ENCODE measurements at places on chromosomes 7 and 10.

DNA sequence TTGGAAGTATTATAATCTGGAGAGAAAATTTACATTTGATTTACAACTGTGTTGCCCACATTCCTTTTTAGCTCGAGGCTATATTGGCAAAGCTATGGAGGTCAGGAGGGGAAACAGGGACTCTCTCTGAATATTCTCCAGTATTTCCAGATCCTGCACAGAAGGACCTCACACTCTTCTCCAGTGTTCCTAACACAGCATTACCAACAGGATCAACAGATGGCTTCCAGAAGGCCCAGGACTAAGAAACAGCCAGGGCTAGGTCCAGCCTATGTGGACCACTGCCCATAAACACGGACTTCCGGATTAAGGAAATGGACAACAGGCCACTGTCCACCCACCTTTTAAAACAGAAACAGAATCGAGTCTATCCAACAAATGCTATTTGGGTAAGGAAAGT, 65.3 kb downstream of the CHCHD3 start:
- DNase-seq: no peak

DNA sequence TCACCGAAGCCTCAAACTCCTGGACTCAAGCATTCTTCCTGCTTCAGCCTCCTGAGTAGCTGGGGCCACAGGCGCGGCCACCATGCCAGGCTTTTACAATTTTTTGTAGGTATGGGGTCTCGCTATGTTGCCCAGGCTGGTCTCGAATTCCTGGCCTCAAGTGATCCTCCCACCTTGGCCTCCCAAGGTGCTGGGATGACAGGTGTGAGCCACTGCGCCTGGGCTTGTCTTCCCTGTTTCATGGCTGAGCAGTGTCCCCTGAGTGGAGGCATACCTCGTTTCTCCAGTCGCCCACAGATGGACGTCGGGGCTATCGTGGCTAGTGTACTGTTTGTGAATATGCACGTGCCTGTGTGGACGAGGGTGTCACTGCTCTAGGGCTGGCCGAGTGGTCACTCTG, 11.3 kb downstream of the INPP5A start:
- no peak for DNase-seq

DNA sequence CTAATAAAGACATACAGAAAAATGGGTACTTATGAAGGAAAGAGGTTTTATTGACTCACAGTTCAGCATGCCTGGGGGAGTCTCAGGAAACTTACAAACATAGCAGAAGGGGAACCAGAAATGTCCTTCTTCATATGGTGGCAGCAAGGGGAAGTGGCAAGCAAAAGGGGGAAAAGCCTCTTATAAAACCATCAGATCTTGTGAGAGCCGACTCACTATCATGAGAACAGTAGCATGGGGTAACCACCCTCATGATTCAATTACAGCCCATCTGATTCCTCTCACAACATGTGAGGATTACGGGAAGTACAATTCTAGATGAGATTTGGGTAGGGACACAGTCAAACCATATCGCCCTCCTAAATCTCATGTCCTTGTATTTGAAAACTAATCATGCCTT, 1305.4 kb upstream of the SORCS1 start:
- DNase-seq: no peak

- DNase-seq: no peak
Observed at GRCh38 chr10:34864149-34865067, 49.3 kb upstream of the PARD3 start.

GRCh38 chr10:104201636-104202035, 30.5 kb downstream of the CFAP43 start:
- DNase-seq: no peak

DNA sequence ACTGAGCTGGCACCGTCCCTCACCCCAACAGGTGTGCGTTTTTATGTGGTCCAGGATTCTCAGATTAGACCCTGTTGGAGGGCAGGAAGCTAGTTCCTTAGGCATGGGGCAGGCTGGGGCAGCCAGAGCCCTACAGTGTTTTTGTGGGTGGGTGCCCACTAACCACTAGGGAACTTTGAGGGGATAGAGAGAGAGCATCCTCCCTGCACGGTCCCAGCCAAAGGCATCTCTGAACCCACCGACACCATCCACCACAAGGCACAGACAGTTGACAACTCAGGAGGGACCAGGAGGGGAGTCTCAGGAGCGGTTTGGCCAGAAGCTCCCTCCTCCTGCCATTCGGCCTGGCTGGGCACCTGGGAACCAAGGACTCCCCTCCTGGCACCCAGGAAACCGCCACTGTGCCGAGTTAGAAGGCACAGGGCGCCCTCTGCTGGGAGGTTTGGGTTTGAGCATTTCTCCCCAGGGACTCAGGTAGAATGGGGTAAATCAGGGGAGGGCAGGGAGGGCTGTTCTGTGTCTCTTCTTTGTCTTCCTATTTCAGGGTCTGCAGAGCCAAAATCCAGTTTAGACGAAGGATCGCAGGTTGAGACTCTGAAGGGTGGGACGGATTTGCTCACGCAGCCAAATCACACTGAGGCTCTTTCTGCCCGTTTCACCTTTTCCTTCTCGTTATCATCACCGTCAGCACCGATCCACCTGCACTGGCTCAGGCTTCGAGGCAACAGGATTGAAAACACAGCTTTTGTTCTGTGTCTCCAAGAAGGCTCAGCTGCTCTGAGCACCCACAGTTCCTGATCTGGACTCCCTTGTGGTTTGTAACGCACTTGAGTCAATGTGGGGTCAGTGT, 84.8 kb upstream of the COL13A1 start:
- peak; percentile 46 for DNase-seq

- DNase-seq: no peak
Observed at GRCh38 chr7:134320201-134320600, 3.5 kb upstream of the SLC35B4 start.

DNA sequence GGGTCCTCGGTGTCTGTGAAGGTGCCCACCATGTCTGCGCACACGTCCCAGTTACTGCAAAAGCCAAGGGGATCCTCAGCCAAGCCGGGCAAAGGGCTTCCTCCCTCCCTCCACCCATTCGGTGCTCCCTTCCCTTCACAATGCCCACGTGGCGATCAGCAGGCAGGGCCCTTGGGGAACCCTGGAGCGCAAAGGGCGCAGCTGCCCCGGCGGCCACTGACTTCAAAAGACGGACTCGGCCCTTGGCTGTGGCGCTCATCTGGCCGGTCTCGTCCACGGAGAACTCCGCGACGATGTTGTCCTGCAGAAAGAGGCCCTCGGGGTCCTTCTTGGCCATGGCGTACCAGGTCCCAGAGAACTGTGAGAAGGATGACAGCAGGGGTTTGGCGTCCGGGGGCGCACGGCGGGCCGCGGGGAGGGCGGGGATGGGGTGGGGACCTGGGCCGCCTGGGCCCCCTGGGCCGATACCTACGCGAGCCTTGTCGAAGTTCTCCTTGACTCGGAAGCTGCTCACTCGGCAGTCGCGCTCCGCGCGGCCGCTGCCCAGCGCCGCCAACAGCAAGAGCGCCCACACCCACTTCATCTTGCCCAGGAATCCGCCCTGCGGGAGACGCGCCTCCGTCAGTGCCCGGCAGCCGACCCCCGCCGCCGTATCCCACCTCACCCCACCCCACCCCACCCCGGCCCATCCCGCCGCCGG, 439 bp downstream of the RBP4 start:
- no peak for DNase-seq

GRCh38 chr10:102835007-102835482, 2.2 kb downstream of the CYP17A1 start:
- peak; percentile 68 for DNase-seq

GRCh38 chr10:78875331-78875877, 193.4 kb upstream of the ZMIZ1 start:
- no peak for DNase-seq

DNA sequence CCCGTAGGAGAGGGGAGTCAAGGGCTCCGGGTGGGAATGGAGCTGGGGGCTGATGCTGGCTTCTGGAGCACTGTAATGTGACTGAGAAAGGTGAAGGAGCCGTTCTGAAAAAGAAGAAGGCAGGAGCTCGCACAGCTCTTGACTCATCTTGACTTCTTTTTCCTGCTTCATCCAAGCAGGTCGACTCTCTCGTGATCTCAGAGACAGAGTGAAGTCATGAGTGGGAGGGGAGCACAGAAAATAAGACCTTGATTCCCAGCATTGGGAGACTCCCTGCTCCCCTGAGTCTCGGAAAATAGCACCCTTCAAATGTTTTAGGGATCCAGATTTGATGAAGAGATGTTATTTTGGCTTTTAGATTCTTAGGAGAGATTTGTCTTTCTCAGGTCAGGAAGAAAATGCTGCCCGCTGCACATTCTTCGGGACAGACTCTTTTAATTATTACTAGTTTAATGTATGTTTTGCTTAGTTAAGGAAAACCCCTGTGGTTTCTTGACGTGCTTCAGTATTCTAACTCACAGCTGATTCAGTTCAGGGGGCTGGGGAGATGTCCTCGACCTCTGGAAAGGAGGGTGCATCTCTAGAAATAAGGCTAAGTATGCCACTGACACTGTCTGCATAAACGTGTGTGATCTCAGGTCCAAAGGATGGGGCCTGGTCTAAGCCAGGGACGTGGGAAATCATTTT, 34.1 kb downstream of the EGFR start:
- no peak for DNase-seq

- no peak for DNase-seq
Observed at GRCh38 chr10:64113792-64114191, 592.6 kb downstream of the REEP3 start.

- no peak for DNase-seq
Observed at GRCh38 chr10:109968953-109969759, 38.6 kb upstream of the ADD3 start.

GRCh38 chr7:82105463-82105862, 335.6 kb upstream of the HGF start:
- no peak for DNase-seq

DNA sequence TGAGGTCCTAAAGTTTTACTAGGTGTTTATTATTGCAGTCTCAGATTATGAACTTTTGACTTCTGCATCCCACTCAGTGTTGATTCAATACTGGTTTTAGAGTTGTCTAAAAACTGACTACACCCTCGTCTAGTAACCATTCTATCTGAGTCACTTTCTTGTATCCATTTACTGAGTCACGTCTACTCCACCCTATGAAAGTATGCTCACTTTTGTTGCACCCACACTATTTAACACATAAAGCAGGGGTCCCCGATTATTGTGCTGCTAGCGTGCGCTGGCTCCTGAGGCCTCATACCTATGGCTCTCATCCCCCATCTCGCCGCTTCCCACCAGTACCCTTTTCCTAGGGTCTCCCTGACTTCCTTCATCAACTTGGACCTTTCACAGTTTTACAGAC, 2.0 kb downstream of the SAMD9 start:
- no peak for DNase-seq

DNA sequence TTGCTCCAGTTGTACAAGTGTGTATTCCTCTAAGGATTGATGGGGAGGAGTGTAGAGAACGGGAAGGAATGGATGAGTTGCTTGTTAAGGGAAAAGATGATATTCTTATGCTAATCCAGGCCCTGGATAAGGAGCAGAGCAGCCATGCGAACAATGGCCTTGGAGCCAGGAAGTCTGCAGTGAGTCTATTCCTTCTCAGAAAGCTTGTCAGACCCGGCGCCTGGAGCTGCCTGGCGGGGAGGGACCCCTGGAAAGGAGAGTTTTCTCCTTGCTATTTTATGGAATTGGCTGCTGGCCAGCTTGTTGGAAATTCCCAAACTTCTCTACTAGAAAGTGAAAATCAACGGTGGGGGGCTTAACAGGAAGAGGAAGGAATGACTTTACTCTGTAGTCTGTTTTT, 89.1 kb downstream of the MMRN2 start:
- no peak for DNase-seq

- no peak for DNase-seq
Observed at GRCh38 chr10:50397312-50398140, 146.2 kb upstream of the ASAH2 start.

DNA sequence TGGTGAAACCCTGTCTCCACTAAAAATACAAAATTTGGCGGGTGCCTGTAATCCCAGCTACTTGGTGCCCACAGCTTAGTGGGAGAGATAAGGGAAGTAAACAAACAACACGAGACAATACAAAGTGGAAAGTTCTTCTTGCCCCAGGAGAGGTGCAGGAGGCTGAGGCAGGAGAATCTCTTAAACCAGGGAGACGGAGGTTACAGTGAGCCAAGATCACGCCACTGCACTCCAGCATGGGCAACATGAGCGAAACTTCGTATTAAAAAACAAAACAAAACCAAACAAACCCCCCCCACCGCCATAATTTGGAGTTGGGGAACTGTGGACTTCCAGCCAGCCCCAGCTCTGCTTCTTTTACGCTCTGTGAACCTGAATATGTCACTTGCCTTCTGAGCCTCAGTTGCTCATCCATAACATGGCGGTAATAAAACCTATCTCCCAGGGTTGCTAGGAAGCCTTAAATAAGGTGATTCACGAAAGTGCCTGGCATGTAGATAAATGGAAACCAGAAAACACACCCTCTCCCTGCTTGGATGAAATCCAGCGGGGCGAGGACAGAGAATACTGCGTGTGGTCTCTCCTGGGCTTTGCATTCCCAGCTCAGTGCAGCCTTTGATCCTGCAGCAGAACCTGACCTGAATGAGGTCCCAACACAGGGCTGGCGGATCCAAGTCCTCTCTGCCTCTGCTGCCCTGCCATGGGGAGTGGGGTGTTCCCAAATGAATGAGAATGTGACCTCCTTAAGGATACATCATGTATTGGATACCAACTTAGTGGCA, 10.2 kb downstream of the MLXIPL start:
- DNase-seq: no peak

Data from stimulated activated CD4-positive, alpha-beta T cell treated with anti-CD3 and anti-CD28 coated beads, Interleukin-4, amount 100 ng/mL, for 48 hours (primary cell).